ENCODE measurements at places on chromosomes 6 and 20.

- DNase-seq = peak; percentile 22
Measured at GRCh38 chr6:159134701-159135364, 34.4 kb upstream of the FNDC1 start.

DNA sequence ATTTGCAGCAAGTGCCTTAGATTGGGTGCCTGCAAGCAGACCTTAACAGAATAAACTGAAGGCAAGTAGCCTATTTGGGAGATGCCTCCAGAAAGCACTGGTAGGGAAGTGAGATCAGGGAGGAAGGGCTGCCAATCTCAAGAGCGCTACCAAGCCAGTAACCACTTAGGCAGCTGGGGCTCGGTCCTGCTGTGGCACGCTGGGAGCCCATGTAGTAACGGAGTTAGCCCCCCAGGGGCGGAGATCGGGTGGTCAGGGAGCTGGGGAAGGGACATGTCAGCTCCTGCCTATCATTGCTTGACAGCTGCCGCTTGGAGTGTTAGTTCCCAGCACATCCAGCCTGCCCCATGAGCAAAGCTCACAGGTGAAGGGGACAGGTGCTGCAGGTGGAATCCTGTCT lies 127.0 kb downstream of the CEBPB start:
- no peak for DNase-seq

GRCh38 chr6:112770308-112770707 lies 423.2 kb downstream of the RFPL4B start:
- no peak for DNase-seq

- DNase-seq = no peak
Measured at GRCh38 chr20:6051505-6051904, 2.4 kb downstream of the LRRN4 start.

DNA sequence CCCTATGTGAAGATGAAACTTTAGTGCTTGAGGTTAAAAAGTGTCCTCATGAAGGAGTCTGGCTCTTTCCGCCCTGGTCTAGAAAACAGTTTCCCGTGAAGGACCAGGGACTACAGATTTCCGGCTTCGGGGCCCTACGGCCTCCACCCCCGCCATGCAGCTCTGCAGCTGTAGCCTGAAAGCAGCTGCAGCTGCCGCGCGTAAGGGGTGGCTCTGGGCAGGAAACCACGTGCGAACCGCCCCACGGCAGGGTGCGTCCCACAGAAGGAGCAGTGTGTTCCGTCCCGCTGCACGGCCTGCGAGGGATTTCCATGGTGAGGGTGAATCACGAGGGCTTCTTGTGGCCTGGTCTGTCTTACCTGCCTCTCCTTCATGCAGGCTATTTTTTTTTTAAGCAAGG lies 117.0 kb downstream of the ERMARD start:
- DNase-seq = no peak

DNA sequence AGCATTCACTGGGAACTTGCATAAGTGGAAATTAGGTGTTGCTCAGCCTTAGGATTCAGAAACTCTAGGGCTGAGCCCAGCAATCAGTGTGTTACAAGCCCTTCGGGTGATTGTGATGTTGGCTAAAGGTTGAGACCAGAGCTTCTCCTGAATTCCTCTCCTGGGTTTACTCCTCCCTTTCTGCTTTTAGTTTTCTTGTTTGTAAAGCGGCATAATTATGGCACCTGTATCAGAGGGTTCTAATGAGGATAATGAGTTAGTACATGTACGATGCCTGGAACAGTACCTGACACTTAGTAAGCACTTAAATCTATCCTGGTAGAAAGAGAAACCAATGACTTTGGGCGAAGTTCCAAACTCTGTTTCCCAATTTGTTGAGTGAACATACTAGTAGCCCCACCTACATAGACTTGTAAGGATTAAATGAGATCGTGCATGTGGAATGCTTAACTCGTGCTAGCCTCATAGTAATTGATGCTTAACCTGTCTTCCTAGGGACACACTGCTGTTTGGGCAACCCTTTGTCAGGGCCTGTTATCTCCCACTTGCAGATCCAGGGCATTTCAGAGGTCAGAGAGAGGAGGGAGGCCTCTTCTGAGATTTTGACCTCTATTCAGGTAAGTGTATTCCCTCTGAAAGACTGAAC lies 932 bp upstream of the EZR start:
- DNase-seq = no peak

DNA sequence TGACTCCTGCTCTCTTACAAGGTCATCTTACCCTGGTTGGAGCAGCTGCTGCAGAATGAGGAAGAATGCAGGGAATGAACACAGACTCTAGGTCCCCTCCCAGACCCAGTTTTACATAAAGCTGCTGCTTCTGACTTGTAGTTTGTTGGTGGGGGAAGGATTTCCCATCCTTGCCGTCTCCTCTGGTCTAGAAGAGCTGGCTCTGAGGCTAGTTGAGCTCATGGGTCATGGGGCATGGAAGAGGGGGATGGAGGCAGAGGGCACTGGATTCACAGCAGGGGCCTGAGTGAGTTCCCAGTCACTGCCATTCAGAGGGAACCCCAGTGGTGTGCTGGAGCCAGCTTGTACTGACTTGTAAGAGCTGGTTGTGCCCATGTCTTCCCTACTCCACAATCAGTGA lies 9.2 kb upstream of the GUCA1A start:
- no peak for DNase-seq

DNA sequence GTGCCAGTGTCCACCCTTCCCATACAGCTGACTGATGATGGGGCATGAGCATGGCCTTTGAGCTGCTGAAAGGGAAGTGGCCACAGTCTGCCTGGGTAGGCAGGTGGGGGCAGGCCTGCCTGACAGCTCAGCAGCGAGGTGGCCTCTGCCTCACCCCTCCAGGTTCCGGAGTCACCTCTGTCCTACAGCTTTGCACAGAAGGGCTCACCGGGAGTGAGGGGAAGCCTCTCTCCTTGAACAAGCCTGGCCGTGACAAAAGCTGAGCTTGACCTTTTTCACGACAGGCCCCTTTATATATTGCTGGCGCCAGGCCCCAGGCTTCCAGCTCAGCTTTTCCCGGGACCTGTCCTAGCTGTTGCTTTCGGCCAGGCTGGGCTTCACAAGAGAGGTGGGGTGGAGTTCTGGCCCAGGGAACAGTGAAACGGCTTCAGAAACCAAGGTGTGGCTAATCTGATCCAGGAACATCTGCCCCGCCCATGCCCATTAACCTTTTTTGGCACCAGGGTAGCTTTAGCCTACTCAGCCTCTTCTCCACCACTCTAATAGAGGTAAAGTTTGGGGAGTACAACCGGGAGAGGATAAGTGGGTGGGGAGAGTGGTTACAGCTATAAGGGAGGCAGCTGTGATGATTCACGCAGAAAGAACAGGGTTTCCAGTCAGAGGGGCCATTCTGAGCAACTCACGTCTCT lies 42.9 kb downstream of the C6orf132 start:
- no peak for DNase-seq

GRCh38 chr20:57167971-57168701 lies 98.3 kb downstream of the BMP7 start:
- no peak for DNase-seq

- no peak for DNase-seq
Measured at GRCh38 chr6:110828396-110828795, 13.1 kb upstream of the CDK19 start.

DNA sequence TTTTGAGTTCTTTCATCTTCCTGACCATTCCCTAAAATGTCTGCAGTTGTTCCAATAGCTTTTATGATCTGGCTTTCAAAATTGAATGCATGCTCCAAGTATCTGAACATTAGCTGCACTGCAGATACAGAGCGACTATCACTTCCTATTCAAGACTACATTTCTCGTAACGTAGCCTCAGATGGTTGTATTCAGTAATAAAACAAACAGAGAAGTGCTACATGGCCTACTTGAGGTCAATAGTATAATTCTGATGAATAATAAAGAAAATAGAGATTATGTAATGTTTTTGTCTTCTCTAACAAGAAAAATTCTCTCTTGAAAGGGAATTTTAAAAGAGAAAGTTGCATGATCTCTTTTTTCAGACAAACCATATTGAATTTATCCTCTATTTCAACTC lies 333.9 kb upstream of the IRAK1BP1 start:
- DNase-seq = no peak

GRCh38 chr6:75201901-75202672 lies 3.8 kb downstream of the COL12A1 start:
- DNase-seq = no peak

- DNase-seq = no peak
Measured at GRCh38 chr6:123503619-123504018, 133.1 kb downstream of the TRDN start.

- DNase-seq = peak; percentile 43
Measured at GRCh38 chr20:50824137-50824536, 29.3 kb downstream of the BCAS4 start.

DNA sequence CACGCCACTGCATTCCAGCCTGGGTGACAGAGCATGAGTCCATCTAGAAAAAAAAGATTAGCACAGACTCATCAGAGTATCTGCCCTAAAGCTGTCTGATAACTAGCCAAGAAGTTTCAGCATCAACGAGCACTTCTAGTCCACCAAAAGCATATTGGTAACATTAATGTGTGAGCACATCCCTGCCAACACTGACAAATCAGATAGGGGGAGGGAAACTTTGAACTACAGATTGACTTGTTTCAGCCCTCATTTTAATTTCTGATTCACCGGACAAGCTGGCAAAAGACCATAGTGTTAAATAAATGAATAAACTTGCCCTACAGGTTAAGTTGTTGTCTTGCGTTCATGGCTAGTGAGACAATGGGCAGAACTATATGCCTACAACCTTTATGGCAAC lies 7.7 kb upstream of the SEC63 start:
- peak; percentile 5 for DNase-seq

DNA sequence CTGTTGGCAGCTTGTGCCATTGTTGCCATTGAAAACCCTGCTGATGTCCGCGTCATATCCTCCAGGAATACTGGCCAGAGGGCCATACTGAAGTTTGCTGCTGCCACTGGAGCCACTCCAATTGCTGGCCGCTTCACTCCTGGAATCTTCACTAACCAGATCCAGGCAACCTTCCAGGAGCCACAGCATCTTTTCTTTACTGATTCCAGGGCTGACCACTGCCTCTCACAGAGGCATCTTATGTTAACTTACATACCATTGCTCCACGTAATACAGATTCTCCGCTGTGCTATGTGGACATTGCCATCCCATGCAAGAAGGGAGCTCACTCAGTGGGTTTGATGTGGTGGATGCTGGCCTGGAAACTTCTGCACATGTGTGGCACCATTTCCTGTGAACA lies 221.8 kb upstream of the FAM83B start:
- no peak for DNase-seq

- DNase-seq = no peak
Measured at GRCh38 chr6:121934451-121934850, 465.0 kb upstream of the HSF2 start.

- DNase-seq = no peak
Measured at GRCh38 chr6:11120271-11121005, 8.9 kb upstream of the ERVFRD-1 start.

DNA sequence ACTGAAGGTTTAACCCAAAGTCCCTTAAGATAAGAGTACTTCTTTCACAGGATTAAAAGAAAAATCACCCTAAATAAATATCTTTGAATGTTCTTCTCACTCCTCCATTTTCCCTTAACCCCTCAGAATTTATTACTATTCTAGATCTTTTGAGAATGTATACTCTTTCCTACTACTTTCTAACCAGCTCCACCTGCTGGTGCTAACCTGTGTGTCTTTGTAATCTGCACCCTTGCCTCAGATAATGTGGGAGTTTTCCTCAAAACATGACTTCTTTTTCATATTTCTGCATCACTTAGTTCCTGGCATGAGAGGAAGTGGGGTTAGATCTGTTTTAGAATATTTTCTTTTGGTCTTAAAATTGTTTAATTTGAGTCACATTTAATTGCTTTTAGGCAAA lies 394.2 kb downstream of the BMP2 start:
- DNase-seq = no peak

DNA sequence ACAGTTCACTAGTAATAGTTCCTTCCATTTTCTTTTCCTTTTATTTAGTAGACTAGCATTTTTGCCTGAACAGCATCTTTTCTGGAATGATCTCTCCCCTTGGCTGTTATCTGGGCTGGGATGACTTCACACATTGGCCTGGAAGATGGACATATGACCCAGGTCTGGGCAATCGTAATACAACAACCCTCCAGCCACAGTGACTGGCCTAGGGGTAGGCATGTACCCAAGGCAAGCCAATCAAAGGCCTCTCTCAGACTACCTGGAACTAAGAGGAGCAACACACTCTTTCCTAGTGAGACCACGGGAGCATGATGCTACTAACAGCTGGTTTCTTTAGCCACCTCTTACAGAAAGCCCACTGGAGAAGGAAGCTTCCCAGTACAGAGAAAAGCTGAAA lies 252.2 kb downstream of the GMPR start:
- no peak for DNase-seq

DNA sequence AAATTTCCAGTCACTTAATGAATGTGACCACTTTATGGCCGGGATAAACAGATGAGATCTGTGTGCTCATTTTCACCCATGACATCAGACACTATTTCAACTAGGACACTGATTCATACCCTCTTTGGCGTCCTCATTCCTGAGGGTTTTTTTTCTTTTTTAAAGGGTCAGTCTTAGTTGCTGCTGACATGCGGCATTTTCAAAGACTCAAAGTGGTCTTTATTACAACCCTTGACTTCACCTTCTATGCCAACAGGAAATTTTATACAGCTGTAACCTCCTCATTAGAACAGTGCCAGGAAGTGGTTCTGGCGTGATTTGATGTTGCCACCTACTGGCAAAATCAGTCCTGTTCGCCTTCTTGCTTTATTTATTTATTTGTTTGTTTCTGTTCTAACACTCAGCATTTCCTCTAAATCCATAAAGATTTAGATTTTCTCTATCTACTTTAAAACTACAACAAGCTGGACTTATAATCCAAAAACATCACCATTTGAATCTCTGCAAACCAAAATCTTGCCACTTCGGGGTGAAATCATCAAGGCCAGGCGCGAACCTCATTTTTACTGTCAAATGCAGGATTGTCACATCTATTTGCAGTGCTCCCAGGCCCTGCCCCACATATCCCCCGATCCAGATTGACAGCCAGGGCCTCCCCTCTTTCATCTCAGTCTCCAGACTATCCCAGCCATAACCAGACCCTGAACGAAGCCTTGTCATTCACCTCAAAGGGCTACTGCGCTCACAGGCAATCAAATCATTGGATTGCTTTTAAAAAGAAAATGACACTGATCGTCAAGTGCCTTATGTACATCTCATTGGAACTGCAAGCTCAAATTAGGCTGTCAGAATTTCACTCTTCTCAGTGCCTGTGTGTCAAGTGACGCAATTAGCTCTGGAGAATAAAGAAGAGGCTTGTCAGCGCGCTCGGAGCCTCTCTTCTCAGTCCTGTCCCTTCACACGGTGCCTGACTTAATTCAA lies 77.5 kb downstream of the C6orf118 start:
- peak; percentile 24 for DNase-seq

GRCh38 chr20:20410678-20411077 lies 42.8 kb downstream of the INSM1 start:
- no peak for DNase-seq

GRCh38 chr6:20153194-20153593 lies 59.1 kb downstream of the MBOAT1 start:
- DNase-seq = no peak

- DNase-seq = no peak
Measured at GRCh38 chr6:42259841-42260395, 42.3 kb upstream of the MRPS10 start.

GRCh38 chr6:100726666-100727065 lies 154.5 kb downstream of the ASCC3 start:
- no peak for DNase-seq

GRCh38 chr6:110020888-110021287 lies 42.8 kb downstream of the GPR6 start:
- DNase-seq = no peak

All from fibroblast of the conjunctiva (primary cell).